HFFc6 (cell line): ENCODE measurements at places on chromosomes 7 and 10.

DNA sequence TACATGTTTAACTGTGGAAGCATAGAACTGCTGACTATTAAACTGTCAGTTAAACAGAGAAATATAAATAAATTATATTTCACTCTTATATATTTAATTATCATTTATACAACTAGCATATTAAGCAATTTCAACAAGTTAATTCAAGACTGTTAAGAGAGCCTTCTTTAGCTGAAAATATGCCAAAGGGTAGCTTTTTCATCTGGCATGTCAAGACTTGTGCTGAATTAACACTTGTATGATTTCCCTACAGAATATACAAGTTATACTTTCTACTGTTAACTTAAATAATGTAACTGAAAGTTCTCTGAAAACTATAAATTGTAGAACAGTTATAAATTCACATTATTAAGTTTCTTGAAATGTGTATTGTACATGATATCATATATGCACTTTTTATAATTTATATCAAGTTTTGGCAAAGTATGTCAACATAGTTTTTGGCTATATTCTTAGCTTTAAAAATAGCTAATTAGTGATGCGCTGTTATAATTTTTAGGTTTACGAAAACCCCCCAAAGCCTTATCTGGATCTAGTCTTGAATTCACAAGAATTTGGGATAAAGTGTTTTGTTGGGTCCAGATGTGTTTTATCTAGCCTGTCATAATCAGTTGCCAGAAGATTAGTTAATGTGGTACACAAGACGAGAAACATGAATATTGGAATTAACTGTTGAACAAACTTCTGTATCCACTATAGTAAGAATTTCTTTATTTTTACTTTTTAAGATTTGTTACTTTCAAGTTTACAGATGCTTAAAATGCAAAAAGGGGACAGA is 231.1 kb upstream of the FOXP2 start:
- no peak for DNase-seq

- no peak for DNase-seq
Measured at GRCh38 chr7:104299323-104299722, 29.1 kb upstream of the LHFPL3 start.

DNA sequence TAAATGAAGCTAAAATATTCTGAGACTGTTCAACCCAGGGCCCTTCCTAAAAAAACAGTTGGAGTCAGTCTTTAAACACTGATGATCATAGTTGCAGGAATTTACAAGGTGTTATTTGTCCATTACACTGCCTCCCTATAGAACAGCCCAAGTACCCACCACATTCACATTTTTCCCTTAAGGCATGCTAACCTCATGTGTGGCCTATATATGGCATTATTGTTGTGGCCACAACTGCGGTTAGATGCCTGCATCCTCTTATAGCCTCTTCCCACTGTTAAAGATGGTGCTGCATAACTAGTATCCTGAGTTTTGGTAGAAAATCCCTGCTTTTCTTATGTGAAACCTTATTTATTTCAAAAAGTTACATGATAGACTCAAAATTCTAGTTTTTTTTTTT is 287.9 kb upstream of the SEMA3A start:
- no peak for DNase-seq

DNA sequence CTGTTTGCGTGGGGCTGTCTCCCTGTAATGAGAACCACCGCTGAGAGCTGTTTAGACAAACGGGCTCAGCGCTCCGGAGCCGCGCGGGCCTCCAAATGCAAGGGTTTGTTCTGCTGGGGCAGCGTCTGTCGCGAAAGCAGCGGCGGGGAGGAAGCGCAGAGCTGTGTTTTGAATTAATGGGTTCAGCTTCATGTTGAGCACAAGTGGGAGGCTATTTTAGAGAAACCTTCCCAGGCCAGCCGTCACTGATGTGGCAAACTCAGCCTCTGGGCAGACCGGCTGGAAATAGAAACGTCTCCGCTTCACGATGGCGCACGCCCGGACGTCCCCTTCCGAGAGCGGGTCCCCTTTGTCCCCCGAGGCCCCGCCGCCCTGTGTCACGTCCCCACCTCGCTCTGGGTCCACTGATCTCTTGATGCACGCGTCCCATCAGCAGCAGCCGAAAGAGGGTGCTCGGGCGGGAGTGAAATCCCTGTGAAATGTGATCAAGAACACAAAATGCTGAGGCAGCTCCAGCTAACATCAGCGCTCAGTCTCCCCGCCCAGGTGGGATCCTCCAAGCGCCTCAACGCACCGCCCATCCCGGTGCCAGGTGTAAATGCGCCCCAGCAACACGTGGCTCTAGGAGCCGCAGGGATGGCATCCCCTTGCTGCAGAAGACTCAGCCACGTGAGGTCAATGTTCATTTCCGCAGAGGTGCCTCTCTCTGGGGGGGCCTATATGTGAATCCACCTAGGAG is 44.9 kb downstream of the BAMBI start:
- no peak for DNase-seq

DNA sequence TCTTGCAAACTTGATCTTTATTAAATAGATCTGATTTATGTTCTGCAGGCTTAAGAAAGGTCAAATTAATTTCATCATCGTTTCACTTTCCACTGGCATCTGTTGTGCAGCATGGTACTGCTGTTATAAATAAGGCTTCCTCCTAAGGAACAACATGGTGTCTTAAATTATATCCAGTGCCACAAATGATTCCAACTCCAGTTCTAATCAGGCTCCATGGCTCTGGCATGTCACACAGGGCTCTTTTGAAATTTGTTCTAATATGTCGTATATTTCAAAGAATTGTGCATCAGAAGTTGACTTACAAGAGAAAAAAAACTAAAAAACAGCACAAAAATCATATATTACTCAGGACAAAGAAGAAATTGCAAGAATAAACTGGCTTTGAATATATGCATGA is 1090.8 kb upstream of the CELF2 start:
- DNase-seq = no peak

DNA sequence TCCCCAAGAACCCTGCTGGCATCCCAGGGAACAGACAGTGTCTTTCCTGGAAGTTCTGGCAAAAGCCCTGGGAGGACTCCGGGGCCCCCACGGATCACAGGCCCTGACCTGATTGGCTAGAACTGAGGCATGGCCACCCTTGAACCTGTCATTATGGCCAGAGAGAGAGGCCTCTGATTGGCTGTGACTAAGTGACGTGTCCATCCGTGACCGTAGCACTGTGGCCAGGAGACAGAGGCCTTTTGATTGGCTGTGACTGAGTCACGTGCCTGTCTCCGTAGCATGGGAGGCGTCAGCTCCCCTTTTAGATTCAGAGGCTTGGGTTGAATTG is 163.8 kb downstream of the RGS10 start:
- no peak for DNase-seq

- peak; percentile 76 for DNase-seq
Measured at GRCh38 chr7:134690016-134690415, 43.4 kb downstream of the BPGM start.

GRCh38 chr7:45421806-45422205 is 152.4 kb upstream of the ADCY1 start:
- DNase-seq = no peak

DNA sequence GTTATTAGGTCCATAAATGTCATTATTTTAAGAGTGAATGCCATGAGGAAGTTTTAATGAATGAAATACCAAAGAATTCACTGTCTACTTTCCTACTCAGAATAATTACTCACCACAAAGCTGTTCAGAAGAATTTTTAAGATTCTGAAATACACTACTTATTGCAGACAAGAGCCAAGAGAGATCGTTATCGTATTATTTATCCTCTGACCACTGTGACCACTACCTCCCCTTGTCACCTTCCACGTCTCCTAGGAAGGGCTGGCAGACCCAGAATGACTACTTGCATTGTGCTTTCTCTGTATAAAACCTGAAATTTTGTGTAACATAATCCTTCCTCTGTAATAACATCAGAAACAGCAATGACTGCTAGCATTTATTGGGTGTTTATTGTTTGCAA is 81.9 kb downstream of the ABCB5 start:
- no peak for DNase-seq

DNA sequence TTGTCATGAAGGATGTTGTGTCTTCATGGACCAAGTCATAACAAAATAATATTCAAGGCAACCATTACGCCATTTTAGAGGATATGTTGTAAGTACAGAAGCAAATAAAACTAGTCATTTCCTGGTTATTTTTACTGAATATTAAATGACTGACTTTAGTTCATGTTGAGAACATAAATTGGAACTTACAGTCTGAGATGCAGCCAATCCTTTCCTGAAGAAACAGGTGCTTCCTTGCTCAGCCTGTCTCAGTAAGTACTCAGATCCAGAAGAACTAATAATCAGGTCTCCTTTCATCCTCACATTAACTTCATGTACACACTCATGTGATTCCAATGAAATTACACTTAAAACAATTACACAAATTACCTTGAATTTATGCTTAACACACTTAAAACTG is 12.3 kb downstream of the SEMA3A start:
- DNase-seq = no peak

DNA sequence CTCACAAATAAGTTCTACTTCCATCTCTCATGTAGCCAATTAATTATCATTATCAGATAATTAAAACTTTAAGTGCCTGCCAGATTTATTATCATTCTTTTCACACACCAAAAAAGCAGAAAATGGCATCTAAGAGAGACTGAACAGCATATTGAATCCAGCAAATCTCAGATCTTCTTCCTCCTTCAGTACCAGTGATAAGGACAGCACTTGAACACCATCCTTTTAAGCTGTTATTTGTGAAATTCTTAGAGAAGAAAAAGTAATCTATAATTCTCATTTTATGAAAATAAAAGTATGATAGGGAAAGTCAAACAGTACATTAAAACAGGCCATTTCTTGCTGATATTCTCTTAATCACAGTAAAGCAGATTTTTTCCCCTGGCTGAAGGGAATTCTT is 104.5 kb downstream of the ELAPOR2 start:
- no peak for DNase-seq

DNA sequence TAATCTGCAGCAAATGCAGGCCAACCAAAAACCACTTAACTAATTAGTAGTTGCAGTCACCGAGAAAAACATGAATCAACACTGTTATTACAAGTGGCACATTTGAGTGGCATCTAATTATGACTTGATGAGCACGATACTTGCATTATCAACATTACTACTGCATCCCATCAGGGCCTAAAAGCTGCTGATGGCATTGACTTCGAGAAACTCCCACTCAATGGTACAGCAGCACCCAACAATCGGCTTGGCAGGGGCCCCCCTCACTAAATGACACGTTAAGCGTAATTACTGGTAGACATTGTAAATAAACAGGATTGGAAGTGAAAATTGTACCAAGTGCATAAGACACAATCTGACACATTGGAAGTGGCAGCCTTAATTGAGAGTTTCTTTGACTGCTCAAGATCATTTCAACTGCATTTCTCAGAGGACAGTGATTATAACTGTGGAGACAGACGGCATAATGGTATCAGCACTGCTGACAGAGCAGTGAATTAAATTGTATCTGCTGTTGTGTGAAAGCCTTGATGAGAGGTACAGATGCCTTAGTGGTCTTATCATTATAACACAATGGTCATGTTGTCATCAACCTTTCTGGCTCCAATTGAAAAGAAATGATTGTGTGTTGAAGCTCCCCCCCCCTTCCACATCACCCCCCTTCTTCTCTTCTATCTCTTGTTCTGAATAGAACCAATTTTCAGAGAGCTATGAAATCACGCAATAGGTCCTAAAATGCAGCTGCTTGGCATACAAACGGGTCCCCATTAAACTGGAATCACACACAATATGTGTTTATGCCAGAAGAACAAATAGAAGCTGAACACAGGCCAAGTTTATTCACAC is 43.4 kb downstream of the SHTN1 start:
- DNase-seq = no peak

DNA sequence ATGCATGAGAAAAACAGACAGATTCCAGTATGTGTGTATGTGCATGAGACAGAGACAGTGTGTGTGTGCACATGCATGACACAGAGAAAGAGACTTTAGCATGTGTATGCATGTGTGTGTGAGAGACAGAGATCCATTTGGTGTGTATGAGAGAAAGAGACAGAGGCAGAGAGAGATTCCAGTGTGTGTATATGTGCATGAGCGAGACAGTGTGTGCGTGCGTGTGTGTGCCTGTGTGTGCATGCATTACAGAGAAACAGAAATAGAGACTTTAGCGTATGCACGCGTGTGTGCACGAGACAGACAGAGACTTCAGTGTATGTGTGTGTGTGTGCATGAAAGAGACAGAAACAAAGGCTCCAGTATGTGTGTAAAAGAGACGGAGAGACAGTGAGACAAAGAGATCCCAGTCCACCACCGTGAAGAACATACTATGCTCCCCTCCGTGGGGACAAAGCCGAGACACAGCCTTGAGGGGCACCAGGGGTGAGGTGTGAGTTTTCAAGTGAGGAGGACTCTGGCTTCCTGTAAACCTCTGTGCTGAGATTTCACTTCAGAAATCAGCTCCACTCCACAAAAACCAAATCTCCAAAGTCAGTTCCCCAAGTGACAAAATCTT is 188.9 kb downstream of the GRID1 start:
- no peak for DNase-seq

- peak; percentile 80 for DNase-seq
Measured at GRCh38 chr7:44383566-44383965, 58.2 kb upstream of the CAMK2B start.

GRCh38 chr10:132200344-132201110 is 13.8 kb downstream of the DPYSL4 start:
- DNase-seq = no peak

DNA sequence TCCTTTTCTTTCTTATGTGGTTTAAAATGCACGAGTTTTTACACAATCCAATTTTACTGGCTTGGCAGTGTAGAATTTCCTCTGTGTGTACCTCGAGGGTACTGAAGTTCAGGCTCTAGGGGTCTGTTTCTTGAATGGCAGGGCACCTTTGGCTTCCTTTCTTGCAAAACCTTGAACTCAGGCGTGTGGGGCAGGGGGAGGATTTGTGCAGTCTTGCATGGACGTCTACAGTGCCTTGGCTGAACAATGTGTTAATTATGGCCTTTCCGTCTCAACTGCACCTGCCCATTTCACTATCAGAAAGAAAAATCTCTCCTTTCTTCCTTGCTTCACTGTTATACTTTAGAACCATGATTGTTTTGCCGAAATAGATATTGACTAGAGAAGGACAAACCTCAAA is 570.9 kb downstream of the INHBA start:
- DNase-seq = no peak

- no peak for DNase-seq
Measured at GRCh38 chr10:30857803-30858202, 173.9 kb downstream of the ZNF438 start.
